Common myeloid progenitor, CD34-positive (primary cell): ENCODE measurements at places on chromosomes 16 and 17.

DNA sequence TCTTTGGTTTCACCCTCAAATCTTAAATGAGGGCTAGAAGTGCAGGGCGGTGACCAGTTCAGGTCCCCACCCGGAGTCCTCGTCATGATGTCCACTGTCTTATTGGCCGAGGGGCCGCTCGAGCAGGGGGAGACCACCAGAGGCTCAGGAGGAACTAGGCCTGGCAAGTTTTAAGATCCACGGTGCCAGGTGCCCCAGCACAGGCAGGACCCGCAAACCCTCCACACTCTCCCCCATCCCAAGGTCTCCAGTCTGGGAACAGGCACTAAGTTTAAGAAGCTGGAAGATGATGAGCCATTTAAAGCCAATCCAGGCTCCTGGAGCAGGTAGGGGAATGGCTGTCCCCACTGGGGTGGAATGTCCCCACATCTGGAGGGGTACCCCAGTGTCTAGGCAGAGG lies 4.1 kb downstream of the DLX3 start:
- no peak overlapping the region for H3K27ac ChIP-seq
- no peak for DNase-seq
- peaks cover 50% of the 10 kb centered on the region for H3K27me3 ChIP-seq
- H3K4me3 ChIP-seq: no peak overlapping the region
- no peaks in the 10 kb centered on the region for H3K4me1 ChIP-seq

- no peaks in the 10 kb centered on the region for H3K27me3 ChIP-seq
- no peak overlapping the region for H3K4me3 ChIP-seq
- H3K27ac ChIP-seq: no peak overlapping the region
- H3K36me3 ChIP-seq: peaks cover 2% of the 10 kb centered on the region
Observed at GRCh38 chr16:72901000-72901627, 146.8 kb downstream of the ZFHX3 start.

DNA sequence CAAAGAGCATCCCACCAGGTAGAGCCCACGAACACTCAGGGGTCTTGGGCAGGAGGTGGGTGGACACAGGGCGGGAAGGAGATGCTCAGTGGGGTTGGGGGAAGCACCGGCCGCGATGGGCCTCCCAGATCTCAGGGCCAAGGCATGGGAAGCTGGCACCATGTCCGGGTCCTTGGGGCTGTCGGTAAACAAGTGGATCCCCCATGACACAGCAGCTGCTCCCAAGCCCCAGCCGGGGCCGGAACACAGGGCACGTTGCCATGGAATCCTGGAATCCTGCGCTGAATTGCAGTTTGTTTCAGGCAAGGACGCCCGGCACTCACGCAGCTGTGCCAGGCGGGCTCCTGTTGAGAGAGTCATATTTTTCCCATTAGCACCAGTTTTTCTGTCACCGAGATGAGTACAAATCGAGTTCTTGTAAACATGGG lies 23.0 kb upstream of the CHMP6 start:
- no peak for DNase-seq
- H3K4me3 ChIP-seq: no peak overlapping the region
- H3K27ac ChIP-seq: no peak overlapping the region
- no peaks in the 10 kb centered on the region for H3K36me3 ChIP-seq
- no peaks in the 10 kb centered on the region for H3K4me1 ChIP-seq

- no peaks in the 10 kb centered on the region for H3K4me1 ChIP-seq
- H3K27me3 ChIP-seq: no peaks in the 10 kb centered on the region
- DNase-seq: no peak
- H3K27ac ChIP-seq: no peak overlapping the region
Observed at GRCh38 chr17:77217123-77217522, 76.4 kb downstream of the SEC14L1 start.

DNA sequence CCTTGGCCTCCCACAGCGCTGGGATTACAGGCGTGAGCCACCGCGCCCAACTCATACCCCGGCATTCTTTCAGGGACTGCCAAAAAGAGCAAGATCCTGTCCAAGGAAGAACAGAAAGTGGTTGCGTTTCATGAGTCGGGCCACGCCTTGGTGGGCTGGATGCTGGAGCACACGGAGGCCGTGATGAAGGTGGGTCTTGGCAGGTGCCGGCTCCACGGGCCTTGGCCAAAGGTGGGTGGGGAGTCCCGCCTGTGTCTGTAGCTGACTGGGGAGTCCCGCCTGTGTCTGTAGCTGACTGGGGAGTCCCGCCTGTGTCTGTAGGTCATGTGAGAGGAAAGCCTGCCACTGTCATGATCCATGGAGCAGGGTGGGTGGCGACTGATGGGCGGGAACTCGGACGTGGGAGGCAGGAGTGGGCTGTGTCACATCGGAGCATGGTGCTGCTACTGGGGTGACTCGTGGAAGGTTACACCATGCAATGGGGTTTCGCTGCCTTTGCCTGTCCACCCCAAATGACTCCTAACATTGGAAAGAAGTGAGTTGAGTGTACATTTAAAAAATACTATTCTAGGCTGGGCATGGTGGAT lies 10.0 kb upstream of the RPL13 start:
- H3K4me3 ChIP-seq: no peak overlapping the region
- no peak overlapping the region for H3K27ac ChIP-seq
- H3K4me1 ChIP-seq: no peaks in the 10 kb centered on the region

DNA sequence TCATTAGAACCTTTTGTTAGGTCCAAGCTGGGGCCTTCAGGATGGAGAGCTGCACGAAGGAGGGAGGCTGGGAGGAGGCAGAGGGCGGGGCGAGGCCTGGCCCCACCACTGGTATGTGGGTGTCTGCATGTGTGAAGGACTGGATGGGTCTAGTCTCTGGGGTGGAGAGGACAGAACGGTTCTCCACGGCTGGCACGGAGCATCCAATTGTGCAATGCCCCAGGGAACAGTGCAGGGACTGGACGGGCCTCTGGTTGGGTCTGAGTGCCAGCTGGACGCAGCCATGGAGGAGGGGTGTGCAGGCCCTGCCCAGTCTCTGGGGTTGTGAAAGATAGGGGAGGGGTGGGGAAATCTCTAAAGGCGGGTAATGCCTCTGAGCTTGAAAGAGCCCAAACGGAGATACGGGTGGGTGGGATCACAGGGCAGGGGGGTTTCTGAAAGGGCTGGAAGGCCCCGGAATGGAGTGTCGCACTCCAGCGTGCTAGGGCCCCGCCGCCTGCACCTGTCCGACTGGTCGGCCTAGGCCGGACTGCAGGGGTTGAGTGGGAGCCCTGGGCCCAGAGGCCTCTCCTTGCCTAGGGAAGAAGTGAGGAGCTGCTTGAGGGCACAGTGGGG lies 1.6 kb downstream of the PPL start:
- H3K4me1 ChIP-seq: peaks cover 14% of the 10 kb centered on the region
- no peak overlapping the region for H3K27ac ChIP-seq
- H3K27me3 ChIP-seq: peaks cover 22% of the 10 kb centered on the region
- DNase-seq: no peak
- H3K4me3 ChIP-seq: no peak overlapping the region
- H3K36me3 ChIP-seq: no peaks in the 10 kb centered on the region

- DNase-seq: no peak
- no peak overlapping the region for H3K4me3 ChIP-seq
- H3K36me3 ChIP-seq: peaks cover 4% of the 10 kb centered on the region
- no peaks in the 10 kb centered on the region for H3K4me1 ChIP-seq
- H3K27me3 ChIP-seq: no peaks in the 10 kb centered on the region
- no peak overlapping the region for H3K27ac ChIP-seq
Observed at GRCh38 chr16:22075043-22075757, 17.1 kb upstream of the VWA3A start.

- DNase-seq: no peak
- H3K4me1 ChIP-seq: peaks cover 38% of the 10 kb centered on the region
- H3K4me3 ChIP-seq: peak overlapping the region; percentile 88
- H3K27me3 ChIP-seq: no peaks in the 10 kb centered on the region
- peaks cover 42% of the 10 kb centered on the region for H3K36me3 ChIP-seq
- no peak overlapping the region for H3K27ac ChIP-seq
Observed at GRCh38 chr16:1615761-1616160, 3.6 kb downstream of the CRAMP1 start.

DNA sequence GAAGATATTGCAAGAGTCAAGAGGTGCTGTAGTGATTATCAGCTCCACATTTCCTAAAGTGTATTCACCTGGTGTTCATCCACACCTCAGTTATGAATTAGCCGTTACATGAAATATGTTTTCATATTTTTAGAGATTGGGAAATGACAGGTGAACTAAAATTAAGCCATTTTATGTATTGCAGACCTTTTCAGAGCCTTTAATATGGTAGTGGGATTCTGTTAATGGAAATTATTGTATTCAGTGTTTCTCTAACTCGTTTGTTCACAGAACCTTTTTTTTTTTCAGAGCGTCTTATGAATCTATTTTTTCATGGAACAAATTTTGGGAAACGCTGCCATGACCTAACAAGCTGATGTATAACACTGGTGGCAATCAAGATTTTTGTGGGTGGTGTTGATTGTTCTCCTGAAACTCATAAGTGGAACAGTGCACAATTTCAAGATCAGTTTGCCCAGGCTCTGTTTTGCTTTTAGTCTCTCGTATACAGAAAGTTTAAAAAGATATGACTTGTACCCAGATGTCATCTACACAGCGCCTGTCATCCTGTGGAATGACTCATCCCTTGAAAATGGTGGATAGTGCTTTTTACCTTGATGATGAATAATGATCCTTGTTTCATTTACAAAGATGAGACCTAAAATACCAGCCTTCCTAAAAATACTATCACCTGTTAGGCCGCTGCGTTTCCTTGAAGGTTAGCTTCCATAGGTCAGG lies 88.8 kb downstream of the ARHGAP44 start:
- H3K4me3 ChIP-seq: no peak overlapping the region
- no peak overlapping the region for H3K27ac ChIP-seq
- no peaks in the 10 kb centered on the region for H3K36me3 ChIP-seq
- H3K4me1 ChIP-seq: no peaks in the 10 kb centered on the region
- no peak for DNase-seq

DNA sequence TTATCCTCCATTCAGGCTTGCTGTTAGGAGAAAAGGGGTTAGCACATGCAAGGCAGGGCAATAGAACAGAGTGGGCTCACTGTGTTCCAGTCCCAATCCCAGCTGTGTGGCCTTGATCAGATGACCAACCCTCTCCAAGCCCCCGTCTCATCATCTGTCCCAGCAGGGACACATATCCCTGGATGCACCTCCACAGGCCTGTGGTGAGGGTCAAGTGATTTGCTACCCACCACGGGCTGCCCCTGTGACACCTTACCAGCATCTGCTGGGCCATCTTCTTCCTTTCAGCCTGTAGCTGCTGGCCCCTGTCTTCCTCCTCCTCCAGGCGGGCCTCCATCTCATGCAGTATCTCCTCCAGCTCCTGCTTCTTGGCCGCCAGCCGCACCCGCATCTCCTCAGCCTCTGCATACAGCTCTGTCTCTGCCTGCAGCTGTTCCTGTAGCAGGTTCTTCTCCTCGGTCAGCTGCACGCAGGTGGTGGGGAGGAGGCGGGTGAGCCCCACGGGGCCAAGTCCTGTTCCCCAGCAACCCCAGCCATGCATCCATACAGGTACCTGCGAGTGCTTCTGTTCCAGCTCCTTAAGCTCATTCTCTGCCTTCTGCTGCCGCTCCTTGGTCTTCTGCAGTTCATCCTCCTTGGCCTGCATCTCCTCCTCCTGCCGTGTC lies 91.3 kb downstream of the NDE1 start:
- peaks cover 3% of the 10 kb centered on the region for H3K4me1 ChIP-seq
- no peaks in the 10 kb centered on the region for H3K36me3 ChIP-seq
- H3K27ac ChIP-seq: no peak overlapping the region
- no peak overlapping the region for H3K4me3 ChIP-seq

DNA sequence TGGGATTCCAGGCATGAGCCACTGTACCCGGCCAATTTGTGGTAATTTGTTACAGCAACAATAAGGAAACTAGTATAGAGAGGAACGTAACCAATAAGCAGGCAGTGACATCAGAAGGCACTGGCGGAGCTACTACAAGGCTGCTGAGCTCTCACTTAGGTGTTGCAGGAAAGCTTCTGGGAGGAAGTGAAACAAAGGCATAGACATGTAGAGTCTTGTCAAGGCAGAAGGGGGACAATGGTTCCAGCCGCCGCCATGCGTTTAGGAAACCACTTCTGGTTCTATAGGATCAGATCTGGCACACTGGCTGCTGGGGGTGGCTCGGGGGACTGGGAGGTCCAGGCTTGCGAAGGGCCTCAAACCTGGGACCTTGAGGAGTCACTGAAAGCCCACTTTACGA lies 9.4 kb upstream of the CPSF4L start:
- no peak overlapping the region for H3K4me3 ChIP-seq
- no peaks in the 10 kb centered on the region for H3K36me3 ChIP-seq
- no peak for DNase-seq
- H3K27ac ChIP-seq: no peak overlapping the region
